Esophagus squamous epithelium (tissue), 5 donors: ENCODE measurements at places on chromosomes 6 and 20.

DNA sequence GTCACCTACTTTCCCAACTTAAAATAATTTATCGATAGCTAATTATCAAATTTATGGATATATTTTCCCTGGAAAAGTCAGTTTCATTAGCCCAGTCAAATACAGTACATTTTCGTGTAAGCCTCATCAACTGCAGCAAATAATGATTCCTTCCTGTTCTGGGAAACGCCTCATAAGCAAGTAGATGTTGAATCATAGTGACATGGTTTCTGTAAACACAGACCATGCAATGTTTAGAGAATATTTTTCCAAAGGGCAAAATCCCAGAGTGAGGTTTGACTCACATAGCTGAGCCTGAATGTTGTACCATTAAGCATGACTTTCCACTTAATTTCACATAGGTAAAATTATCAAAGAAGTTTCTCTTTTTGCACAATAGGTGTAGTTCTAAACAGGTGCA, 16.7 kb upstream of the VNN1 start:
- no peak for DNase-seq

DNA sequence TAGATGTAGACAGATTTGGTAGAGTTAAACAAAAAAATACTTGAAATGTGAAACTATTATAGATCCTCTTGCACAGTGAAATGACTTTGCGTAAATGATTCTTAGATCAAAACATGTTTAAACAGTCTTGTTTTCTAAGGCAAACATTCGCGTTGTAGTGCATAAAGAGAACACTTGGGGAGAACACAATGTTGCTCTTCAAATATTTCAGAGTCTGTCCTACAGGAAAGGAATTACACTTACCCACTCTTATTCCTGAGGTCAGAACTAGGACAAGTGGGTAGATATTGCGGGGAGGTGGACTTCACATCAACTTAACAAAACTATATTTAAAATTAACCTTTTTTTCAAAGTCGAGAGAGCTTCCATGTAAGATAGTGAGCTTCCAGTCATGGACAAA, 183.5 kb upstream of the PCSK2 start:
- no peak for DNase-seq

- DNase-seq, result no peak
Measured at GRCh38 chr6:78526432-78526831, 340.9 kb upstream of the IRAK1BP1 start.

DNA sequence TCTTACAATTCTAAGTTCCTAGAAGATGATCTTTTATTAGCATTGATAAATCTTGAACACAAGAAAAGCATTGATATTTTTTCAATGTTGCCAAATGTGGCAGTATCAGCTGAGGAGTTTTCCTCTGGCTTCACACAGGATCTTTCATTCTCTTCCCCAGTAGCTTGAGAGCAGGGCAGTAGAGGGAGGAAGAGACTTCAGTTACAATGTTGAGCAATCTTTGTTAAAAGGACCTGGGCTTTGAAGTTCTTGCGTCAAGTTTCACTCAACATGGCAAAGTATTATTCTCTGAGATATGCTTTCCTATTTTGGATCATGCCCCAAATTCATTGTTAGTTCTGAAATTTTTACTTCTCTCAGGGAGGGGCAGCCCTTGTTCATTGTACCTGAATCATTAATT, 238.0 kb downstream of the COL12A1 start:
- DNase-seq, result no peak

GRCh38 chr6:30135147-30135546, 793 bp upstream of the TRIM40 start:
- no peak for DNase-seq

GRCh38 chr6:3773678-3774298, 22.3 kb upstream of the PXDC1 start:
- no peak for DNase-seq

- no peak for DNase-seq
Measured at GRCh38 chr6:161918109-161918531, 644.3 kb upstream of the AGPAT4 start.

- DNase-seq, result no peak
Measured at GRCh38 chr6:157150076-157150475, 173.2 kb downstream of the TMEM242 start.

DNA sequence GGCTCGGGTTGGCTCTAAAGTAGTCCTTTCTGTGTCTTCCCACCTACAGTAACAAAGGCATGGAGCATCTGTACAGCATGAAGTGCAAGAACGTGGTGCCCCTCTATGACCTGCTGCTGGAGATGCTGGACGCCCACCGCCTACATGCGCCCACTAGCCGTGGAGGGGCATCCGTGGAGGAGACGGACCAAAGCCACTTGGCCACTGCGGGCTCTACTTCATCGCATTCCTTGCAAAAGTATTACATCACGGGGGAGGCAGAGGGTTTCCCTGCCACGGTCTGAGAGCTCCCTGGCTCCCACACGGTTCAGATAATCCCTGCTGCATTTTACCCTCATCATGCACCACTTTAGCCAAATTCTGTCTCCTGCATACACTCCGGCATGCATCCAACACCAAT, 291.2 kb downstream of the ESR1 start:
- DNase-seq, result no peak

- no peak for DNase-seq
Measured at GRCh38 chr6:125688138-125688537, 61.3 kb upstream of the HEY2 start.

DNA sequence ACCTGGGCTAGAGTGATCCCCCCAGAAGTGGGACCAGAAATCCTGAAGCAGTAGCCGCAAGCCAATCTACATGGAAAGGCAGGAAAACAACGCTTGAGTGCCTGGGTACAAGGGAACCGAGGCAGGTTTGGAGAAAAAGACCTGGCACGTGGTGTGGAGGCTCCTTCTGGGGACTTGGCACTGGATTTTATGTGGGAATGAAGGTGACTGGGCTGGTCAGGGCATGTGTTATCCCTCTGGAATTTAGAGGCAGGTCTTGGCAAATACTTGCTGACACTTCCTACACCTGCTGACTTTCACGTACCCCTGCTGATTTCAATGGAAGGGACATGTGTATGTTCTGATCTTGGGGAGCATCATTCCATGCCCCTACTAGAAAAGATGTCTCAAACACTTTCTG, 25.0 kb upstream of the FAM217A start:
- no peak for DNase-seq

DNA sequence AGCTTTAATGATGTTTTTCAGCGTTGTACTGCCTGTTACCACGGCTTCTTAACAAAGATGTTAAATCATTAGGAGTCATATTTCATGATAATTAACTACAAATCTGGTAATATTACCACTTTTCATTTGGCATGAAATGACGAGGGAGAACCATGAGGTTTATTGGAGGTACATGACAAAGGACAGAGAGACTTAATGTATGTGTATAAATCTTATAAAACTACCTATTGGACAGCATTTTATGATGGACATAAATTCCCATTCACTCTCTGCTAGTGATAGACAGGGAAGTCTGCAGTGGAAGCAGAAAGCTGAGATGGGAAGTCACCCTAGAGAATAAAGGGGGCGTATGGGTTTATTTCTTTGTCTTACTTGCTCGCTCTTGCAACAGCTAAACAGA, 949.9 kb upstream of the FLRT3 start:
- no peak for DNase-seq

GRCh38 chr6:39566456-39566855, 158.8 kb downstream of the KIF6 start:
- no peak for DNase-seq

DNA sequence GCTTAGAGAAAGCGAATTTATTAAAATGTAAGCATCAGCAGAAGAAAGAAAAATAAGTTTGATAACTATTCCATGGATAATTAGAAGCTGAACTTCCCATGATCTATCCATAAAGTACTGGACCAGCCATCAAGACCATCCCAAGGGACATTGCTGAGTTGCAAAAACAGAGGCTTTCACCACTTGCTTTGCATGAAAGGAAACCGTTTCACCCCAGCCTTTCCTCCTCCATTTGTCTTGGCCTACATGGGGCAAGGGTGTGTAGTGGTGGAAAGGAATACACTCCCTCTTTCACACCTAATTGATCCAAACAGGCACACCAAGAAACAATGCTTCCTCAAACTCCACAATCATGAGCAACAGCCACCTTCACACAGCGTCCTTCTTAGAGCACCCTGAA, 10.4 kb downstream of the HIVEP2 start:
- DNase-seq, result no peak

DNA sequence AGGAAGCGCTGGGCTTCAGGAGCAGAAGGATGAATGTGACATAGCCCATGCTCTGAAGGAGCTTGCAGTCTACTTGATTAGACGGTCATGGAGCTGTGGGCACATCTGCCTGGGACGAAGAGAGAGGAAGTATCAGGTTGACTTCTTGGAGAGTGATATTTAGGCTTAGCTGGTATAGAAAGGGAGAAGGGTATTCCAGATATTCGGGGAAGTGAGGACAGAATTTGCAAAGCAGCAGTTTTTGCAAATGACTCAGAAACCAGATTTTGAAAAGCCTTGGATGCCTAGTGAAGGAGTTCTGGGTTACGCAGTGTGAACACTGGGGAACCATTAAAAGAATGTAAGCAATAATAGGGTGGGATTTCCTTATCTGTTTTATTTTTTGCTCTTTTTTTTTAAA, 60.7 kb downstream of the EYA4 start:
- DNase-seq, result no peak

GRCh38 chr6:80639181-80639629, 532.7 kb downstream of the BCKDHB start:
- no peak for DNase-seq

- no peak for DNase-seq
Measured at GRCh38 chr6:5866547-5867051, 140.1 kb downstream of the NRN1 start.

DNA sequence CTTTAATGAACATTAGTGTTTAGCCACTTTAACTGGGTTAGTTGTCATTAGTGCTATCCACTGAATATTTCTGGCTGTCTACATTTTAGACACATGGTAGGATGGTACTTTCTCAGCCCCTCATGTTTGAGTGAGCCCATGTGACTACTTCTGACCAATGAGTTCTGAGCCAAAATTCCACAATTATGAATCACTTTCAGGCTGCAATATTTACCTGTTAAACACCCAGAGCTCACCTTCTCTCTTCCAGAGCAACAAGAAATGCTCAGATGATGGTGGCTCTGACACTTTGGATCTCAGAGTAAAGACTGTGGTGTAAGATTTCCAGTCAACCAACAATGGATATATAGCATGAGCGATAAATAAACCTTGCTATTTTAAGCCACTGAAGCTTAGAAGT, 24.8 kb downstream of the SPACA1 start:
- DNase-seq, result no peak

DNA sequence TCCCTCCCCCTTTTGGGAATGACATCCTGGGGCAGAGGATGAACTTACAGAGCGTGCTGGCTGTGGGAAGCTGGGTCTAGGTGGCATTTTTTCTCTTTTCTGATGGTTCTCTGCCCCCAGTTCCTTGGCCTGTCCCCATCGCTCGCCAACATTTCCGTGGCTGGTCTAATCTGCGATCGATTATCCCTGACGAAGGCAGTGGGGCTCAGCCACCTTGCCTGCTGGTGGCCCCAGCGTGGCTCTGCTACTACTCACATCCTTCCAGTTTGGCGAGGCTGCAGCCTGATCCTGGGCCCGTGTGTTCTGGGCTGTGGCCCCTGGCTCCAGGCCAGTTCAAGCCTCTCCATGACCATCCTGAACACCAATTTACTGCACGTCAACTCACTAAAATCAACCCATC, 6.4 kb upstream of the HLA-DOA start:
- no peak for DNase-seq

DNA sequence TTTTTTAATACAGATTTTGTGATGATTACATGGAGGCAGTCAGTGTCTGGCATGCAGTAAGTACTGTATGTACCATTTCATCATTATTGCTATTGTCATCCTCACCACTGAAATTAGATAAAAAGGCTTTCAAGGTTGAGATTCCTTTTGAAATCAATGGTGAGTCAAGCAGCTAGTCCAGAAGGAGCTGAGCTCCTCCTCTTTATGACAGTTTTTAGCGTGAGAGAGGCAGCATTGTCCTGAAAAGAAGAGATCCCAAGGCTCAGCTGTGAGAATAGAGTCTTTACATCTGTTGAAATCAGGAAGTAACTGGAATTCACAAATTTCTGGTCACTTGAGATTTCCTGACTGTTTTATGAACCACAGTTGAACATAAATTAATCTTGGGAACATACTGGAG, 161.9 kb downstream of the PAX1 start:
- DNase-seq, result no peak

DNA sequence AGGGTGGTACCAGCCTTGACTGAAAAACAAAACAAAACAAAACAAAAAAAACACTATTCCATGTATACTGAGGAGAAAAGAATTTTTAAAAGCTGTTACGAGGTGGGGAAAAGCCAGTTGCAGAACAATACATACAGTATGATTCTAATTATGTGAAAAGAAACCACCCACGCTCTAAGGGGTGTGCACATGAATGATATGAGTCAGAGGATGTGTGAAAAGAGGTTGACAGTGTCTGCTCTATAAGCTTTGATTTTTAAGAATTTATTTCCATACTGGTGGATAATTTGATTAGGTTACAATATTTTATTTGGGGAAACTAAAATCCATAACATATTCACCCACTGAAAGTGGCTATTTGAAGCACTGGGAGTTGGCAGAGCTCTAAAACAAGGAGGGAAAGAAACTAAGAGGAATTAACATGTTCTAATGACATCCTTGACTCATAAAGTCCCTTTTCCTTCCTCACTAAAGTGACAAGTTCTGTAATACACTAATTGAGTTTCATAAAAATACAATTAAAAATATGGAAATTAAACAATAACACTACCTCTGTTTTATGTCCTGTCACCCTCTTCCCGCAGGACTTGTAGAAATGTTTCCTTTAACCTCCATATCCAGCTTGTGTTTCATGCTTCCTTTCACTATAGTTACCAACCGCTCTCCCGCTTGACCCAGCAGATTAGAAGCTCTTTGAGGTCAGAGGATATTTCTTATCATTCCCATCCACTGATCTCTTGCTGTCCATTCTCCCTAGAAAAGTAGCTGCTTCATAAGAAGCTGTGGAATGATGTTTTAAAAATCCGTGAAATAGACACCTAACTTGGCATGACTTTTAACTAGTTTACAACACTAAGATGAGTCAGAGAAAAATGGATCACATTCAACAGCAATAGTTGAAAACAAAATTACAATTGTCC, 118.6 kb upstream of the CCDC28A start:
- DNase-seq, result no peak

DNA sequence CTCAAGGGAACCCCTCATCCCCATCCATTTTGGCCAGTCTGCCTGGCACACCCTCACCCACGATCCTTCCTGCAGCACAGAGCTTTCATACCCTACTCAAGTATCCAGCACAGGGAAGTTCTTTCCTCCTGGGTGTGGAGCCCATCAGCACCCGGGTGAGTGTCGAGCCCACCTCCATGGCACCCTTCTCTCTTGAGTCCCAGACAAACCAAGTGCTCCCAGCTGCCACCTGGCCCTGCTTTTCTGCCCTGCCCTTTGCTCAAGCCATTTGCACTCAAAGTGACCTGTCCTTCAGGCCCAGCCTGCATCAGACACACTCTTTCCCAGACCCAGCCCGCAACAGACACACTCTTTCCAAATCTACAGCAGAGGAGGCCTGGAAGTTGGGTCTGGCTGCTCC, 257.2 kb downstream of the DLL1 start:
- DNase-seq, result no peak

DNA sequence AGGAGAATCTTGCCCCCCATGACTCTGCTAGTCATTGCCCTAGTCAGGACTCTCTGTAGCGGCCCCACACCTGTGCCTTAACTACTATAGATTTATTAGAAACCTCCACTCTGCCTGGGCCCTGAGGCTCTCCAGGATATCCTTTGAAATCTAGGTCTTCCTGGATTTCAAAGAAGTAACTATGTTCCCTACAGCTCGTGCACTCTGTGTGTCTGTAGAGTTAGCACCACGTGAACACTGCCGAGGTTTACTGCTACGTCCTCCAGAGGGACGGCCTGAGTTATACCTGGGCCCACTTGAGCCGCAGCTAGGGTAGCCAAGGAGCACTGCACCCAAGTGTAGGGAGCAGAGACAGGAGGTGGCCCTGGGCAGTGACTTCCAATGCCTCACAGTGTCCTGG, 19.8 kb downstream of the GLP1R start:
- DNase-seq, result no peak
